ENCODE measurements at places on chromosomes 12 and 14.

- no peak for DNase-seq
These were observed 1.7 kb downstream of the STAT6 start for GRCh38 chr12:57109207-57110103.

DNA sequence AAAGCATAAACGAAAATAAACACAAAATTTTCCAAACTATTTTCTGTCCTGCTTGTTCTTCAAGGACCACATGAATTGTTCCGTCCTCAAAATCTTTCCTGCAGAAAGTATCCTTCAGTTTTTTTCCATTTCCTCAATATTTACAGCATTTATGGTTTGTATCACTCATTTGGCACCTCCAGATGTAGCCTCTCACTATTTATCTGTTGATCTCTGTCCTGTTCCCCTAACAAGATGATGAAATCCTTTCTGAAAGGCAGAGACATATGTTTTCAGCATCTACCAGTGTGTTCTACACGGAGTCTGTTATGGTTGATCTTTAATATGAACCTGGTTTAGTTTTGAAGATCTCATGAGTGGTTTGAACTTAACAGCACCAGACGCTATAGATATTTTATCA is 490.2 kb downstream of the NELL2 start:
- DNase-seq, result no peak

DNA sequence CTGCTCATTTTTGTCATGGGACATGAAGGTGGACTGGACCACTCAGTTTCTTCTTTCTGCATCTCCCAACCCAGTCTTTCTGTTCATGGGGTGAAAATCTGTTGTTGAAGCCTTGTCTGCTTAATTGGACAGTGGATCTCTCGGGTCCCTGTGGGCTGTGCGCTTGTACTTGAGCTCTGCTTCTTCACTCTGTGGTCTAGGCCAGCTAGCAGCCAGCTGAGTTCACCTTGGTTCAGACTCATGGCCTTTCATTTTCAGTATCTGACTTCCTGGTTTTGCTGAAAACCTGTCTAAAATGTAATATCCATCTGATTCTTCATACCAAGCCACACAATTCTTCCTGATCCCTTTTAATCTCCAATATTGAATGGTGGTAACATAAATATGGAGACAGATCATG is 117.2 kb downstream of the LRRK2 start:
- DNase-seq, result no peak

- DNase-seq, result no peak
These were observed 60.1 kb upstream of the RFX4 start for GRCh38 chr12:106522708-106523107.

- no peak for DNase-seq
These were observed 727.3 kb upstream of the LMO3 start for GRCh38 chr12:17333287-17333686.

- no peak for DNase-seq
These were observed 67.3 kb downstream of the PRIMA1 start for GRCh38 chr14:93720981-93721483.

- no peak for DNase-seq
These were observed 96.0 kb upstream of the MDM1 start for GRCh38 chr12:68428211-68428610.

GRCh38 chr12:42725809-42726208 is 136.3 kb upstream of the PRICKLE1 start:
- DNase-seq, result no peak

DNA sequence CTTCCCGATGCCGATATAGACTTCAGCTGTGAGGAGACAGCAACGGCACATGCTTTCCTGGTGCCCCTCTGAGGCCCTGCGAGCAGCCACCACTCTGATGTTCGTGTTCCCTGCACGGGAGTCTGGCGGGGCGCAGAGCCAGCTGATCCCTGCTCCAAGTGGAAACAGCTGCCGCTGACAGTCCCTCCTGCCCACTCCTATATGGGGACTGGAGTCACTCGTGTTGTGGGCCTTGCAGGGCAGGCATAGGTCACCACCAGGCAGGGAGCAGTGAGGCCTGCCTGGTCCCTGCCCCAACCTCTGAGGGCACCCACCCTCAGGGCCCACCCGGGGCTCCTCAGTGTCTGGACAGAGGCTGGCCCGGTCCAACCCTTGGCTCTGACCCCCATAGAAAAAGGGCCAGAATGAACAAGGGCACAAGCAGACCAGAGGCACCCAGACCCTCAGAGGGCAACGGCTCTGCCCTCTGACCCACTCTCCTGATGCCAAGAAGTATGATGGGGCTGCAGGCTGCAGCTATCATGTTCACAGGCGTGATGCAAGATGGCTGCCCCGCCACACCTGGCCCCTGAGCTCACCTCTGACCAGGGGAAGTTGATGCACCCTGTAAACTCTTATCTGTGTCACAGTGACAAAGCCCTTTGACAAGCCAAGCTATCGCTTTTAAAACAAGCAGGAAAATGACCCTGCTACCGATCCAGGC is 181.6 kb downstream of the CALM1 start:
- DNase-seq, result no peak

GRCh38 chr12:126492181-126492580 is 1426.9 kb downstream of the AACS start:
- no peak for DNase-seq

DNA sequence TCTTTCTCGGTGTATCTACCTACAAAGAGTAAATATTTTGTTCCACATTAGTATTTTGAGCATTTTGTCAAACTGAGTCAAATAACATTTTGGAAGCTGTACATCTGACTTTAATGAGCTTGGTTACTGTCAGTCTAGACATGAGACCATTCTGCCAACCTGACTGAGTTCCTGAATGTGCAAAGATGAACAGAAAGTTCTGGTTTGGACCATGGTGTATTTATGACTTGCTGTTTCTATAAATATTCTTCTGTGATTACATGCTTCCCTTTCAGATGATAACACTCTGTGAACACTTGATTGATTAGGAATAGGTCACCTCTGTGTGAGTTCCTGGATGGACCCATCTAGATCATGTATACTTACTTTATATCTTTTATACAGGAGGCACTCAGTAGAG is 827.8 kb downstream of the VRK1 start:
- no peak for DNase-seq

- DNase-seq, result no peak
These were observed 44.7 kb upstream of the GNPNAT1 start for GRCh38 chr14:52836063-52836462.

DNA sequence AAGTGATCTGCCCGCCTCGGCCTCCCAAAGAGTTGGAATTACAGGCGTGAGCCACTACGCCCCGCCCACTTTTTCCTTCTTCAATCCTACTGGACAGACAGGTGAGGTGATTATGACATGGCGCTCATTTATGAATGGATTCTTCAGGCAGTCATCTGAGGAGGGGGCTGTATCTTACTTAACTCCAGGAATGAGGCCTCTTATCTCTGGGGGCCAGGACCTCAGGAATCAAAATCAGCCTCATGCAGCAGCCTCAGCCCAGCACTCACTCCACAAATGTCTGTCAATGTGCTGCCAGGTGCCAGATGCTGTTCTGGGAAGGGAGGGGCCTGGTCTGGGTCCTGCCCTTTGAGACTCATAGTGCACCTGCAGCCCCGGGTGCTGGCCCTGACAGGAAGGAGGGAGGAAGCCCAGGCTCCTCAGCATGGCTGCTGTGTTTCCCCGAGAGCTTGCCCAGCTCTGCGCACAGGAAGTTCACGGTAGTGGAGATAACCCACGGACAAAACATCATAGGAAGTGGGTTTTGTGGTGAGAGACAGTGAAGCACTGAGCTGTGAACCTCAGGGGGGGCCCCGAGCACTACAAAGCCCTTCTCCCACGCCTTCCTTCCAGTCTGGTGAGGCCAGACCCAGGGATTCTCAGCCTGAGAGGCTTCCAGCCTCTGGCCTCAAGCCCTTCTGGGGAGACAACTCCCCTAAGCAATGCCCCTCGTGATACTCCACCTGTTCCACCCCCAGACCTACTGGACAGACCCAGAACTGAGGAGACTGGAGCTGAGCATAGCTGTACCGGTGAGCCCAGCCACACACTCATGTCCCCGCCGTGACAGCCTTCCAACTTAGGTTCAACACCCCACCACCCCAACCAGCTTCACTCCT is 22.3 kb downstream of the GALNT6 start:
- DNase-seq, result peak; percentile 72

GRCh38 chr12:8689681-8690080 is 8.1 kb upstream of the RIMKLB start:
- no peak for DNase-seq

DNA sequence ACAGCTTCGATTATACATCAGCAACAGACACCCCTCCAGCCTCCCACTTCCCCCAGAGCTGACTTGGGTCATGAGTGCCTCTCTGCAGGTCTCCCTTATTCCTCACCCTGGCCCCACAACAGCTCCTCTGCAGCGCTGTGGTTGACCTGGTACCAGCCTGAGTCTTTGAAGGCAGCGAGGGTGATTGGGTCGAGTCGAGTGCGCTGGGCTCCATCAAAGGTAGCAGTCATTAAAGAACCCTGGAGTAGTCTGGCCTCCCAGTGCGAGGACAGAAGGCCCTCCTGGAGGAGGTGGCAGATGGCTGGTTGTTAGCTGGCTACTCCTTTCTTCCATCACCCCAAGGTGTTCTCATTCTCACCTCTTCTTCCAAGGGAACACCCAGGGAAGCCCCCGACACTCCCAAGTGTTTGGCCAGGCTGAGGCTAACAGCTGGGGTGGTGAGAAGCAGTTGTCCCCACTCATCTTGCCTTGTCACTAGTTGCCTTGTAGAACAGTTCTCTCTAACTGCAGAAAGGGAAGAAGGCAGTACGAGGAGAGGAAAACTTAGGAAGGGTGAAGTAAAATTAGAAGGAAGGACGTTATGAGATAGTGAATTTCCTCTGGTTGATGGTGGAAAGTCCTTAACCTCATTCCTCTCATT is 2.7 kb downstream of the CIROP start:
- DNase-seq, result no peak

DNA sequence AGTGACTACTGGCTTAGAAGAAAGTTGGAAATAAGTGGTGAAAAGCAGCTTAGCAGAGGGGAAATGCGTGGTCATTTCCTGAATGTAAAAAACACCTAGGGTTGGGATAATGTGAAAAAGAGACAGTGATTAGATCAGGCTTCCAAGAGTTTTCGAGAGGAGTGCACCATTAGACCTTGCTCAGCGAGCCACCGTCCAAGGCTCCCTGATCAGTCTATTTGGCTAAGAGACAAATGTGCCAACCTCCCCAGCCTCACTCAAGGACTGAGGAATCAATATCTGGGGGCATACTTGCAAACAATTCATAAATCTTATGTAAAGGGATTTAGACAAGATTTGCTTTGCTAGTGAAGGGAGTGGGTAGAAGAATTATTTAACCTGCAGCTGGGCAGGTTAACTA is 594.5 kb downstream of the NRXN3 start:
- DNase-seq, result no peak

DNA sequence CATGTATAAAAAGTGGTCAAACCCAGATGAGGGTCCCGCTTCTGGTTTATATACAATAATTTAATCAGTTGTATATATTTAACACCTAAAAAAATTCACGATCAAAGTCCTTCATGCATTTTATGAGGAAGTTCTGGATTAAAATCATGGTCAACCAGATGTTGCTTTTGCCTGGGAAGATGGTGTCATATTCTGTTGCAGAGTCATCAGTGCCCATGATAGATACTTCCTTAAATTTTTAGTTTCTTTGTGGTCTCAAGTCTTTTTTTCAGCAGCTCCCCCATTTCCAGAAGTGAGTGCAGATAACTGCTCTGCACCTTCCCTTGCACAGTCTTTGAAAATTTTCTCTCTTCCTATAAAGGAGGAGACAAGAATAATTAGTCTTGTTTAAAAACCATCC is 16.1 kb downstream of the ERP29 start:
- no peak for DNase-seq

- no peak for DNase-seq
These were observed 51.7 kb downstream of the RPH3A start for GRCh38 chr12:112843287-112843686.

DNA sequence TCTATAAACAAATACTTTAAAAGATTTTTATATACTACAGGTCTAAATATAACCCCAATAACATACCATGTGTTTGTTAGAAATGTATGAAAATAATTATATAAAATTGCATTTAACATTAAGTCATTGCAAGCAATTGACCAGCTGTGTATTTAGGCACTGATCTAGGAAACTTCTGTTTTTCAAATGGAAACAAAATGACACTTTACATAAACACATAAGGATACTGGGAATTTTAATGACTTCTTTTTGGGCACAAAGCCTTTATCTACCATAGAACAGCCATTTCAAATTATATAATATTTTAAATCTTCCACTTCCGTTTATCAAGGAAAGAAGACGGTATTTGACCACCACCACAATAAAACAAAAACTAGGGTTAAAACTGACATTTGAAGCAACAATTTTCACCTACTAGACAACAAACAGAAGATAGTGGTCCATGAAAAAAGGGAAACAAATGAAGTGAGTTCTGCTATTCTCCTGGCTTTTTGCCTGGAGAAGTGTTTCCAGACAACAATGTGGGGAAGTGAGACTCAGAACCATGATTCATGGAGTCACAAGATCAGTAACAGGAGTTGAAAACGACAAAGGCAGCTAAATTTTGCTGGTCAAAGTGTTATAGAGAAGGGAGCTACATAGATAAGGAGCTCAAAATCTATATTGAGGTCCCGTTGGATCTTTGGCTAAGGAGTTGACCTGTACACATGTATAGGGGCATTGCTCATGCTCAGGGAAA is 475.1 kb downstream of the TRHDE start:
- DNase-seq, result no peak

DNA sequence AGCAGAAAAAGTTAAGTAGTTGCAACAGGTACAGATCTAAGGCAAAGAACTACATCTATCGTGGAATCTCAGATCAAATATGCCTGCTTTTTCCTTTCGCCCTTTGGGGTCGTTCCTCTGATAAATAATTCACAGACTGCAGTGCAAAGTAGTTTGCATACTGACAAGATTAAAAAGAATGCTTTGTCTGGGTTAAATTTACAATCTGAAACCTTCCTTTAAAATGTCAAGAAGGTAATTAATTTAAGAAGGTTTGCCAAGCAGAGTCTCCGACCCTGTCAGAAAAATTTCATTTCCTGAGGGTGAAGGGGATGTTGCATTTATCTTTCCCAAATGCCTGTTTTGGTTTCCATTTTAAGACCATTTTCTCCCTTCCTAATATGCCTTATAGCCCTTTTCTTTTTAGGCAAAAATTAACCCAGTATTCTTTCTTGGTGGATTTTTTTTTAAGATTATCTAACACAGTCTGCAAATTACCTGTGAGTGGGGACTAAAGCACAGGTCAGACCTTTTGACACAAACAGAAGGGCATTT is 406.9 kb downstream of the LRIG3 start:
- DNase-seq, result no peak

DNA sequence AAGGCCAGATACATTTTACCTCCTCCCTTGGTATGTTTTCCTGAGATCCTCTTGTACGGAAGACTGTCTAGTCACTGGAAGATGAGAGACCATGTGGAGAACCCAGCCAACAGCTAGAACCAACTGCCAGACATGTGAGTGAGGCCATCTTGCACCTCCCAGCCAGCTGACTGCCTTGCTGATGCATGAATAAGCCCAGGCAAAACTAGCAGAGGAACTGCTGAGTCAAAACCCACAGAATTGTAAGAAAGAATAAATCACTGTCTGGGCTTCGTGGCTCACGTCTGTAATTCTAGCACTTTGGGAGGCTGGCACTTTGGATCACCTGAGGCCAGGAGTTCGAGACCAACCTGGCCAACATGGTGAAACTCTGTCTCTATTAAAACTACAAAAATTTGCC is 160.0 kb downstream of the TPH2 start:
- DNase-seq, result no peak
